HCT116 (cell line): ENCODE measurements at places on chromosomes 2 and 18. TPM values are rescaled to one million over a fixed set of nuclear protein-coding genes. Genes with fewer than 3 reads are reported as not detected.

GRCh38 chr2:210169516-210170195 lies 1.6 kb downstream of the KANSL1L start:
- DNase-seq = no peak

DNA sequence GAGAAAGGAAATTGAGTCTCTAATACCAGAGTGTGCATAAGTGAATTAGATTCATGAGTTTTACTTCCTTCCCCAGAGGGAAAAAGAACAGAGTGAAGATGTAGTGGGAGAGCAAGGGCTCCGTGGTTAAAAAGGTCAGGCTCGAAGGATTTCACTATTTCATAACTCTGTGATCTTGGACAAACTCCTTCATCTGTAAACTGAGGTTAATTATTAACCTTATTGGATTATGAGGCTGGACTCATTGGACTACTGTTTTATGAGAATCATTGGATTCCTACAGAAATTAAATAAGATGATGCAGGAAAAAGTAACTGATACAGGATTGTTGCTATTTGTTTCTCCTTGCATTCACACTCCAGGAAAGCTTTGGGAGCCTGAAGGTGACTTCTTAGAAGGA lies 45.0 kb downstream of the SRD5A2 start:
- DNase-seq = no peak

GRCh38 chr2:214379227-214379626 lies 31.6 kb upstream of the VWC2L start:
- DNase-seq = no peak

DNA sequence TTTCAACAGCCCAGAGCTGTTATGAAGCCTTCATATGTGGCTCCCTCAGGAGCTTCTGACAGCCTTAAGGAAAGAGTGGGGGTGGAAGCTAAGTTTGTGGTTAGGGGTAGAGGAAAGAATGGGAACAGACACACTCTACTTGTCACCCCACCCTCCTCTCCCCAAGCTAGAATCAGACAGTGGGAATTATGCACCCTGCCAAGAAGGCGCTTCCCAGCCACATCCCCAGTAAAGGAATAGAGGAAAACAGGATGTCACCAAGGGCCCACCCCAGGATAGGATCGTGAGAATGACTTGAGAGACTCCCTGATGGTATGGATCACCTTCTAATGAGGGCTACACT lies 32.4 kb upstream of the EML4 start:
- DNase-seq = no peak

DNA sequence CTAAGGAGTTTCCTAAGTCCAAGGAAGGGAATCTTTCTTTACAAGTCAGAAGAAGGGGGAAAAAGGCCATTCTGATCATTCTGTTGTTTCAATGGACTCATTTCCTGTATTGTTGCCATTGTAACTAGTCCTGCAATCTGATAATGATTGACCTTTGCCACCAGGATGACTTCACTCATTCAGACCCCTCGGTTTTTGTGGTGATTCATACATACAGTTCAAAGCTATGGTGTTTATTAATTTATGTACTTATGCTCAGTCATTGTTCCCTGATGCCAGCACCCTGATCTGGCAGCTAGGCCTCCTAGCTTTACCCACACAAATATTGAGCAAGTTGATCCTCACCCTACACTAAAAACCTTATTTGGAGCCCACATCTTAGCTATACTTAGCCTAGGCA lies 57.6 kb upstream of the ZNF519 start:
- peak; percentile 70 for DNase-seq

DNA sequence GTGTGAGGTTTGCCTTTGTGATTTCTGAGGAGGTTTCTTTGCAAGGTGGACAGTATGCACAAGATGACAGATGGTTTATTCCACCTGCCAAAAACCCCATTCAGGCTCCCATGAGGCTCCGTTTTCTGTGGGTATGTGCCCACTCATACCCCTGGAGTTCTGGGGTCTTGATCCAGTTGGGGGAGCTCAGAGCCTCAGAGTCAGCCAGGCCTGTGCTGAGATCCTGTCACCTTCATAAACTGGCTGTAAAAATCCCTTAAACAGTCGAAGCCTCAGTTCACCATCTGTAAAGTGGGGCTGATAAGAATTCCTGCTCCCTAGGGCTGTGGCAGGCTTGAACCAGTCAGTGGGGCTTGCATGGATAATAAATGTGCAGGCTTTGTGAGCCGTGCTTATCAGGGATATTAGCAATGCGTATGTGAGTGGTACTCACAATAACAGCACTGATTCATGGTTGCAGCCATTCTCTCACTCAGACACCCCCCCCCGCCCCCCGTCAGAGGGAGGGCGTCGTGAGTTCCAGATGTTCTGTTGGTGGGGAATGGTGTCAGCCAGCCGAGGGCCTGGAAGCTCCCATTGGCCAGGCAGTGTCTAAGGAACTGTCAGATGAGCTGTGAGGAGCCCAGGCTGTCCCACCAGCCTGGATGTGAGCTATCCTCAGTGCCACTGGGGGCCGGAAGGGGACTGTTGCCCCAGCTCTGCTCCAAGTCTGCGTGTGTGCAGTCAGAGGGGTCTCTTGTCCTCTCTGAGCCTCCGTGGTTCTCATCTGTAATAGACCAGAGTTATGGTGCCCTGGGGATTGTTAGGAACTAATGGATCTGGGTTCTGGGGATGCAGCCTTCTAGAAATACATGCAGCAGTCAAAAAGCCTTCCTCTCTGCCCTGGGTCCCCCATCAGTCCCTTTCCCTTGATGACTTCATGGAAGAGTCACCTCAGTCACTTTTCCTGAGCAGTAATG lies 51.7 kb downstream of the KCNIP3 start:
- no peak for DNase-seq

- no peak for DNase-seq
Measured at GRCh38 chr2:233462826-233463470, 103.6 kb downstream of the USP40 start.

GRCh38 chr2:32947484-32948143 lies 861 bp downstream of the LTBP1 start:
- no peak for DNase-seq

DNA sequence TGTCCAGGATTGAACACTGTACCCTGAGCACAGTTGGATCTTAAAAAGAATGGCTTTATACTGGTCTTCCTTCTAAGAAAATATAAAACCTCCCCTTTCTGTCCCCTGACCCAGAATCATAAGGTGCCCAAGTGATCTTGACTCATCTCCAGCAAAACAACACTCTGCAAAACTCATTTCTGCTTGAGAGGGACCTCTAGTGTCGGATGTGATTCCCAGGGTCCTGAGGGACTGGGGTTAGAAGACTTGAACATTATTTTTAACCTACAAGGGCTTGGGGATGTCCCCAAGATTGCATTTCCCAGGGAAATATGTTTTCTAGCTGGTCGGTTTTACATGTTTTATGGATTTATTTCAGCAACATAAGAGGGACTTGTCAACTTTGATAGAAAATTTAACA lies 1318.5 kb upstream of the CELF4 start:
- DNase-seq = no peak

DNA sequence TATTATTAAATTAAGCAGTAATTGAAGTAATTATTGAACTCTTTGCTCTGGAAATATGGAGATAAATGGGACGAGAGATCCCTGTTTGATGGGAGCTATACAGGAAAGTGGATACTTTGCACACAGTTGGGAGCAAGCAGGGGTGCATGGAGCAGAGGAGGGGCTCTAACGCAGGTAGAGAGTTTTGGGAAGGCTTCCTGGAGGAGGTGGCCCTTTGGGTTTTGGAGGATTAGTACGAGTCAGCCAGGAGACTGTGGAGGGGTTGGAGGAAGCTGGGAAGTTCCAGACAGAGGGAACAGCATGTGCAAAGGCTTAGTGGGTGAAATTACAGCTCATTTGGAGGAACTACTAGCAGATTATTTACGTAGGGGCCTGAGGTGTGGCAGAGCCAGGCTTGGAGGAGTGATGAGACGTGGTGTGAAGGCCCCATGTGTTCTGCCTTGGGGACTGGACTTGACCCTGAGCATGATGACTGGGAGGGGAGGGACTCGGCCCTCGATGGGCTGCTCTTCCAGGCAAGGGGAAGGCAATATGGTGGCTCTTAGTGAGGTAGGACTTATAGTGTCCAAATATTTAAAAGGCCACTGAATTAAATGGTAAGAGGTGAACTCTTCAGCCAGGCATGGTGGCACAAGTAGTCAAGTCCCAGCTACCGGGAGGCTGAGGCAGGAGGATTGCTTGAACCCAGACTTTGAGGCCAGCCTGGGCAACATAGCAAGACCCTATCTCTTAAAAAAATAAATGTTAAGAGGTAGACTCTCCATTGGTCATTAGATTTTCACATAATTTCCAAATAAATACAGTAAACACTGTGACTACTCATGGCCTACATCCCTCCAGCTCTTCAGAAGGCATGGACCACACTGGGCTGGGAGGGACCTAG lies 30.2 kb downstream of the GREB1 start:
- DNase-seq = no peak

DNA sequence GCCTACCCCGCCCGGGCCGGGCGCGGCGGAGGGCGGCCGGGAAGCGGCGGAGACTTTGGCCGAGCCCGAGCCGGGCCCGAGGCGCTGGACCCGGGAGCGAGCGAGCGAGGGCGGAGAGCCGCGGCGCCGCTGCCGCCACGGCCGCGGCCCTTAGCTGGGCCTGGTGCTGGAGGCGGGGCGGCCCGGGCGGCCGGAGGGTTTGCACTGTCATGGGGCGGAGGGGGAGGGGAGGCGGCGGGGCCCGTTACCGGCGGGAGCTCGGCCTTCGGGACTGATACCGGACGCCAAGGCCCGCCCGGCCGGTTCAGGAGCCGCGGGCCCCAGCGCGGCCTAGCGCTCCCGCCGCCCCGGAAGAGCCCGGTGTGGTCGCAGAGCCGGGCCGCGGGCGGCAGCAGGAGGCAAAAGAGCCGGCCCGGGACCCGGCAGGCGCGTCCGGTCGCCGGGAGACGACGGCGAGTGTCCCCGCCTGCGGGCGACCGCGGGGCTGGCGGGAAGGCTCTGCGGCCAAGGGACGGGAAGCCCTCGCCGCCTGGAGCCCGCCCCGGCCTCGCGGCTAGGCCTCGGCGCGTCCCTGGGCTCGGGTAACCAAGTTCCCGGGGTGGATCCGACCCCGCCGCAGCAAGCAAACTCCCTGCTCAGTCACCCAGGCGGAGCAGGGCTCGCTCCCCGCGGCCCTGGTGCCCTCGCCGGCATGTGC lies 697 bp downstream of the KCMF1 start:
- DNase-seq = no peak

DNA sequence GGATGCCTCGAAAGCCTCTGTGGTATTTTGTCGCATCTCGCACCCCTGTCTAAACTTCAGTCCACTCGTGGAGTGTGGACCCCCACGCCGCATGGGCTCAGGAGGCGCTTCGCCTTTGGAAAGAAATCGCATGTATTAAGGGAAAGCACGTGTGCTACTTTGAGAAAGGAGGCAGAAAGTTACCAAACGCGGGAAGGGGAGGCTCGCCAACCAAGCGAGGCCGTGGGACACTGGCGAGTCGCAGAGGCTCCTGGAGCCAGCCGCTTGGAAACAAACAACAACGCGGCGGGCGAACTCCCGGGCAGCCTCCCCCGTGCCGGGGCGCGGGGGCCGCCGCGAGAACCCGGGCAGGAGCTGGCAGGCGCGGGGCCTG lies 455 bp upstream of the AGAP1 start:
- no peak for DNase-seq

CNOT9 gene
- 65.7 TPM for total RNA-seq

AAK1 gene
- 32.0 TPM for total RNA-seq

TCF7L1 gene
- 10.3 TPM for total RNA-seq
